ENCODE measurements at places on chromosomes 3 and 15.

GRCh38 chr3:115922681-115923347, 299.5 kb downstream of the GAP43 start:
- no peak for DNase-seq

- DNase-seq, result no peak
Measured at GRCh38 chr3:66196633-66197032, 24.2 kb upstream of the SLC25A26 start.

DNA sequence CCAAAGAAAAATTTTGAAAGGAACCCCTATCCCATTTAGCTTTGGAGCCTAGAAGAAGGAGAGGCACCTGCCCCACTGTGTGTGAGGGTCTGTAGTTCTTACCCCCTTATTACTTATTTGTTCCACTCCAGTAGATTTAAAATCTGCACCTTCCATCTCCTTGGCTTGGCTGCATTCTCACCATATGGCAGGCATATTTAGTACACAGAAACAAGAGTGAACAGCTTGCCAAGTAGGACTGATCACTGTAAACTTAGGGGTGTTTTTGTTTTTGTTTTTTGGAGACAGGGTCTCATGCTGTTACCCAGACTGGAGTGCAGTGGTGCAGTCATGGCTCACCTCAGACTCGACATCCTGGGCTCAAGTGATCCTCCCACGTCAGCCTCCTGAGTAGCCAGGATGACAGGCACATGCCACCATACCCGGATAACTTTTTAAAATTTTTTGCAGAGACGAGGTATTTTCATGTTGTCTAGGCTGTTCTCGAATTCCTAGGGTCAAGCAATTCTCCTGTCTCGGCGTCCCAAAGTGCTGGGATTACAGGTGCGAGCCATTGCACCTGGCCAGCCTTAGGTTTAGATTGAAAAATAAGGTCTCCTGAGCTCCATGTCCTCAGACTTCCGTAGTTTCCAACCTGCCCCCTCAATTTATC, 14.1 kb upstream of the ANXA2 start:
- no peak for DNase-seq

DNA sequence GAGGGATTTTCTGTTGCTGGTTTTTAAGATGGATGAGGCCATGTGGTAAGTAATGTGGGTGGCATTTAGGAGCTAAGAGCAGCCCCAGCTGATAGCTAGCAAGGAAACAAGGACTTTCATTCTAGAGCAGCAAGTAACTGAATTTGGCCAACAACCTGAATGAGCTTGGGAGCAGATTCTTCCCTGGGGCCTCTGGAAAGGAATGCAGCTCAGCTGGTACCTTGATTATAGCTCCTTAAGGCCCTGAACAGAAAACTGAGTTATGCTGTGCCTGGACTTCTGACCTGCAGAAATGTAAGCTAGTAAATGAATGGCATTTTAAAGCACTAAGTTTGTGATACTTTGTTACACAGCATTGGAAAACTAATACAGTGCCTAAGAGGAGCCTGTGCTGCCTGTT, 565.5 kb downstream of the PDCD6IP start:
- DNase-seq, result no peak

DNA sequence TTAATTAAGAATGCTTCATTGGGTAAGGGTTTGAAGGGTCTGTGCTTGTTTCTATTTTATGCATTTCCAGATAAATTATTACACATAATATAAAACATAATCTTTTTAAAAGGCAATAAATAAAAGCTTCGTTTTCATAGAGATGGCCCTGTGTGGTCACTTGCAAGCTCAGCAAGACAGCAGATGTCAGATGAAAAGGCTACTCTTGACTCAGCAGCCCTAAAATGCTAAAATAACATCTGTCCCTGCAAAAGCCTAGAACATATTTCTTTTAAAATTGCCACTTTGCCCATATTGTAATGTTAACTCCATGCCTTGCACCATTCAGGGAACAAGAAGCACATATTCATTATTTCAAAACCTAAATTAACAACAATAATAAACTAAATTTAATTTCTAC, 349.4 kb downstream of the CNTN3 start:
- no peak for DNase-seq

DNA sequence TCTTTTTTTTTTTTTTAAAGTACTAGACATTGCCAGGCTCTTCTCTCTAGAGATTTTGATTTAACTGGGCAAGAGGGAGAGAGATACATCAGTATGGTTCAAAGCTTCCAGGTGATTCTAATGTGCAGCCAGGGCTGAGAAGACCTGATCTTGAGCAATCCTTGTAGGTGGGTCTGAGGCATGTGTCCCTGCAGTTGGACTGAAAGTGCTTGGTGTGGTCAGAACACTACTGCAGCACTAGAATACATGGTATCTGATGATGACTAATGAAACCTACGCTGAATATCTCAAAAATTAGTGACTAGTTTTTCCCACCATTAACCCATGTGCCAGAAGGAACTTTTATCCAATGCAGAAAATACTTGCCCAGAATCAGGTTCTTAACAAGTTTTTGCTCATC, 34.4 kb upstream of the MYO5C start:
- peak; percentile 56 for DNase-seq

- no peak for DNase-seq
Measured at GRCh38 chr3:71241246-71241901, 342.2 kb downstream of the FOXP1 start.

DNA sequence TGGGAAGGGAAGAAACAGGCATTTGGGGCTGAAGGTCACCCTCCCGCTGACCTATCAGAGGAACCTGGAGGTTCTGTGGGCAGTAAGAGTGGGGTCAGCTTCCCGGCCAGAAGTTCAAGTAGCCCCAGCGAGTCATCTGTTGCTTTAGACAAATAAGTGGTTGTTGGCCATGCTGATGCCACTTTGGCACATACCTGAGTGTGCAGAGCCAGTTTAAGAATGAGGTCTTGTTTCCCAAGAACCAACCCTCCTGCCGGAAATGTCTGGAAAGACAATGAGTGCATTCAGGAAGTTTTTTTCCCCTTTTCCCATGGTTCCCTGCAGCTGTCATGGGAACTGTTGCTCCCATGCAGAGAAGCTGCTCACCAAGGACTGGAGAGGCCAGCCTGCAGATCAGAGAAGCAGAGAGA, 166.7 kb downstream of the ZNF621 start:
- DNase-seq, result no peak

DNA sequence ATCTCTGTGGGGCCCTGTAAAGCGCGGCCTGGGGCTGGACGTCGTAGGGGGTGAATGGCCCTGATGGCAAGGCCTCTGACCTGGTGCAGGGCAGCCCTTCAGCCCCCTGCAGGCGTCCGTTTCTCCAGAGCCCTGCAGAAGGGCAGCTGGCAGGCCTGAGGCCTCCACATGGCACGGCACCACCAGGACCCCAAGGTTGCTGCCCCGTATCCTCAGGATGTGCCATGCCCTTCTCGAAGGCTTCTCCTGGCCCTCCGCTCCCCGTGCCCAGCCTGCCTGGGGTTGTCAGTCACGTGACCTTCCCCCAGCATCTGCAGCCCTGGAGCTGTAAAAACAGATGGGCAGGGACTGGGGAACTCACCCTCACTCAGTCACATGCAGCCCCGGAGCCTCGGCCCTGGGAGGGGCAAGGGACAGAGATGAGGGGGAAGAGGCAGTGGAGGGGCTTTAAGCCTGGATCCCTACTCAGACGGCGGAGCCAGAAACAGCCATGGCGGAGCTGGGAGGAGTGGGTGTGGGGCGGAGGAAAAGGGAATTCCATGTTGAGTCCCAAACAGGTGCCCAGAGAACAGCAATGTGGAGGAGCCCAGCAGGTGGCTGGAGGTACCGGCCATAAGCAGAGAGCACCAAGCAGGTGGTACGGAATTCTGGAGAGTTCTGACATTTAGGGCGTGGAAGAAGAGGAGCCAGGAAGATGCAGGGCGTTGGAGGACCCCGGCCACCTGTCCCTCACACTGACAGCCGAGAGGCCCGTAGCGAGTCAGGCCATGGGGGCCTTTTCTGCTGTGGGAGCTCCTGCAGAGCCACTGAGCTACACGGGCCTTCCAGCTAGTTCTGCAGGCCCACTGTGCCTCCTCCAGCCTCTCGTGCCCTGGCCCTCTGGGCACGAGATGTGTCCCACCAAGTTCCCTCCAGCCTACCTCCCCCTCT, 193.1 kb downstream of the XXYLT1 start:
- DNase-seq, result no peak

- no peak for DNase-seq
Measured at GRCh38 chr3:40116478-40117177, 192.9 kb upstream of the EIF1B start.

- no peak for DNase-seq
Measured at GRCh38 chr3:175094344-175094743, 235.2 kb downstream of the NAALADL2 start.
